ENCODE measurements at places on chromosomes 2 and 18. TPM values are rescaled to one million over a fixed set of nuclear protein-coding genes. Genes with fewer than 3 reads are reported as not detected.

Gene ADAM17
- 45.5 TPM for polyA plus RNA-seq

Gene IL36A
- polyA plus RNA-seq: not detected

Gene KRTCAP3
- 12.1 TPM for polyA plus RNA-seq

Gene COL3A1
- polyA plus RNA-seq: 1,203 TPM

Gene DAPL1
- not detected for polyA plus RNA-seq

- DNase-seq: no peak
These were observed 1076.2 kb downstream of the TSN start for GRCh38 chr2:122831649-122832048.

- DNase-seq: no peak
These were observed 112.7 kb upstream of the NPAS2 start for GRCh38 chr2:100707016-100707947.

GRCh38 chr18:69556228-69556627 is 155.5 kb downstream of the DOK6 start:
- DNase-seq: no peak

- no peak for DNase-seq
These were observed 270.4 kb downstream of the PRKCE start for GRCh38 chr2:45921921-45922320.

GRCh38 chr2:25349397-25349796 is 7.7 kb upstream of the DNMT3A start:
- no peak for DNase-seq

- no peak for DNase-seq
These were observed 1.7 kb downstream of the MZT2B start for GRCh38 chr2:130183512-130184373.

DNA sequence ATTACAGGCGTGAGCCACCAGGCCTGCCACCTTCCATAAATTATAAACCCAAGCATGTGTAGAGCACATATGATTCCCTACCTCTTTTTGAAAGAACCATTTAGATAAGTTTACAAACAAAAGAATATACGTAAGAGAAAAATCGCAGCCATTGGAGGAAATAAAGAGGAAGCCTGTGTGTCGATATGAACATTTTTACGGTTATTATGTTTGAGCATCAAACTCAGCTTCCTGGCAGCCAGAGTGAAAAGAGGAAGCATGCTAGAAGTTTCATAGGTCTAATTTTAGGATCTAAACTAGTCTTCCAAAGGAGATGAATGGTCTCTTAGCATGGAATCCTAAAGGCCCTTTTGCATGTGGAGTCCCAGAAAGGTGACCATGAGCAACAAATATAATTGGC is 104.3 kb downstream of the PLB1 start:
- DNase-seq: no peak
